ENCODE measurements at places on chromosomes 3 and 15.

DNA sequence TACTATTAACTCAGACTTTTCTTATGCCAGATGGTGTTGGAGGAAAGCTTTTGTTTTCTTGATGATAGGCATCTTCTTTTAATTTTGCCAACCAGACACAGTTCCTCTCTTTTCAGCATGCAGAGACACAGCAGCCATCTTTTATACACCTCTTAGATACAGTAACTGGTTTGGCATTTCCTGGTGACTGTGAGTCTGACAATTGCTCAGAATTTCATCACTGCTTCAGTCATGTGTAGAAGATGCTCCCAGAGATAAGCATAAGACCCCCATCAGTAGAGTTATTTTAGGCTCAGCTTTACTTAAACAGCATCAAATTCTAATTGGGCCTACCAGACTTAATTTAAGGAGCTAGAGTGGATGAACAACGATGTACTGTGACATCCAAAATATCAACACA, 779.0 kb downstream of the SQOR start:
- no peak for DNase-seq

DNA sequence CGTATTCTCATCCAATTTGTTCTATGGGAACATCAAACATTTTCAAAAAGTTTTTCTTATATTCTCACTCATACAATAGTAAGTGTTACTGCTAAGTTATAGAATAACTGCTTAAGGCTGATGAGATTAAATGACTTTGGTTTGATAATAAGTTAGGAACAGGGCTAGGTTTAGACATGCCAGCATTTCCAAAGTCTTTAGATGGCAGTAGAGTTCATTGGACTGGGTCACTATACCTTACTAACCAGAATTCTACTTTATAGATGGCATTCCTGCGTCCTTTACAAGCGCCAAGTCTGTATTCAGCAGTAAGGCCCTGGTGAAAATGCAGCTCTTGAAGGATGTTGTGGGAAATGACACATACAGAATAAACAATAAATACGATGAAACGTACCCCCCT, 21.7 kb downstream of the PLAAT1 start:
- no peak for DNase-seq

GRCh38 chr15:74696808-74697207, 984 bp upstream of the EDC3 start:
- no peak for DNase-seq

- DNase-seq: no peak
Observed at GRCh38 chr3:53464424-53464823, 30.0 kb upstream of the CACNA1D start.

DNA sequence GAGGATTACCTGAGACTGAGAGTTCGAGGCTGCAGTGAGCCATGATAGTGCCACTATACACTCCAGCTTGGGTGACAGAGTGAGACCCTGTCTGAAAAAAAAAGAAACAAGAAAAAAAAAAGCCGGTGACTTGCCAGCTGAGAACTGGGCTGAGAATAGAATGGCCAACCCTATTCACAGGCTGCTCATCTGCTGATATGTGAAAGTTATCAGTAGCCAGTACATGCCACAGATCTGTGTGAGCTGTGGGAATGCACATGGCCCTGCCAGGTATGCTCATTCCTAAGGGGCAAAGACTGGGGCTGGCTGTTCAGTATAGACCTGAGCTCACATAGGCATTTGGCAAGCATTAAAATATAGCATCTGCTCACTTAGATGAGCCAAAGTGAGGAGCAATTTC, 30.9 kb downstream of the IL20RB start:
- DNase-seq: no peak

DNA sequence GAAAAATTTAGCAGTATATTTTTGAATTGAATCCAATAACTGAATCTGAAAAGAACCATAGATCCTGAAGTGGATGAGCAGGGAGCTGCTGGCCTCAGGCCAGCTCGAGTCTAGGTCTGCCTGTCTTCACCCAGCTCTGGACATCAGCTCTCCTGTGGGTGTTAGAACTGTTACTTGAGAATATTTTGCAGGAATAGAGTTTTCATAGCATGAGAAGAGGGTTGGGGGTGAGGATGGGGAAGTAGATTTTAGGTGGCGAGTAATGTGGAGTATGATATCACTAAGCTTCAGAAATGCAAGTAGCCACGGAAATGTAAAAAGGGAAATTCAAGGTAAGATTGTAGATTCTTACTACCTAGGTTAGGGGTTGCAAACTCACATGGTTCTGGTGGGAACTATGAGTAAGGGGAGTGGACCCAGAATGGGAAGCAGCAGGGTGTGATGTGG, 6.2 kb downstream of the RAB8B start:
- no peak for DNase-seq

All from inflammatory macrophage (primary cell).